Stimulated activated CD4-positive, alpha-beta T cell treated with anti-CD3 and anti-CD28 coated beads, Interleukin-1b, Interleukin-23, amount 100 ng/mL, for 24 hours (primary cell): ENCODE measurements at places on chromosomes 7 and 10.

DNA sequence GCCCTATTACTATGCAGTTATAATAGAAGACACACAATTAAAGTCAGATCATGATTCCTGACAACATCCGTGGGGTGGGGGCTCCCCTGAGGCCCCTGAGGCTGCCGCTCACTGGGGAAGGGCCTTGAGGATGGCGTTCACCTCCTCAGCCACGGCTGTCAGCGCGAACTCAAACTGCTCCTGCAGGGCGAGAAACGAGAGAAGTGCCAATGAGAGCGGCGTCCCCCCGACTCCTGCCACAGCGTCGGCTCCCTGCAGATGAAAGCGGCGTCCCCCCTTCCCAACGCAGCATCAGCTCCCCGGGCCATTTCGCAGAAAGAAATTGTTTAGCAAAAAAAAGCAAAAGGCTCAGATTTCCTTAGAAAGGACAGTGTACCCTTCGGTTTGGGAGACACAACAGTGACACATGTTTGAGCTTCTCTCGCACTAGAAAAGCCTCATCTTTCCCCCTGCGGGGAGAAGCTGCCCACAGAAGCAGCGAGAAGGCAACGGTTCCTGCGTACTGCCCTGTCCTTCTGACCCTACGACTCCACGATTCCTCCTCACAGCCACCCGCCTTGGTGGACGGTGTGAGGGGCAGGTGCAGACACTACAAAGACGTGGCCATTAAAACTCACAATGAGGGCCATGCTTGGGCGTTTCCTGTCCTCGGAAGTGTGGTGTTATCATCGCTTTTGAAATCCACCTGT, 203.9 kb downstream of the DNAJB6 start:
- no peak for DNase-seq

DNA sequence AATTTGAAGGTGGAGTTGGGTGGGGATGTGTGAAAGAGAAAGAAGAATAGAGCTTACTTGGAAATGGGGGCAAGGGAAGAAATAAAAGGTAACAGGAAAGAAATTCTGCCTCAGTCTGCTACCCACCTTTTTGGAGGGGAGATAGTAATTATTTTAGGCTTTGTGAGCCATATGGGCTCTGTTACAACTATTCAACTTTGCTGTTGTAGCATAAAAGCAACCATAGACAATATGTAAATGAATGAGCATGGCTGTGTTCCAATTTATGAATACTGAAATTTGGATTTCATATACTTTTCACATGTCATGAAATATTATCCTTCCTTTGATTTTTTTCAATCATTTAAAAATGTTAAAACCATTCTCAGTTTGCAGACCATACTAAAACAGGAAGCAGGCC, 176.9 kb downstream of the HPSE2 start:
- no peak for DNase-seq

GRCh38 chr7:39602351-39602750, 21.0 kb upstream of the RALA start:
- no peak for DNase-seq

GRCh38 chr10:24269476-24269875, 60.5 kb downstream of the KIAA1217 start:
- no peak for DNase-seq

DNA sequence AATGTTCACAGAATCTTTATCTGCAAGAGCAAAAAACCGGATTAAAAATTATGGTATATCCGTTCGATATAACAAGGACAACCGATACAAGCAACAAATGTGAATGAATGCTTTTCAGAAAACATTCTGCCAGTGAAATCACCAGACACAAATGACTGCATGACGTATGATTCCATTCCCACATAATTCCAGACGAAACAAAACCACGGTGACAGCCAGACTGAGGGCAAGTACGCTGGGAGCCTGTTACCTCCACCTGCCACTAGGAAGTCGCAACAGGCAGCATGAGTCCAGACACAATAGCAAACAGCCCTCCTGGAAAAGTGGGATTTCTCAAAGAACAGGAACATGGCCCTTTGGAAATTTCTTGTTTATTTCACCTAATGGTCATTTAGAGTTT, 41.7 kb downstream of the MAD1L1 start:
- DNase-seq = no peak
